A549 treated with Mapracorat at 1 μM for 4 hours (cell line): ENCODE measurements at places on chromosomes 16 and 17. TPM values are rescaled to one million over a fixed set of nuclear protein-coding genes. Genes with fewer than 3 reads are reported as not detected.

Gene HOXB5
- 1.4 to 2.8 TPM (median 2.6 TPM) in 5 replicates for total RNA-seq

Gene FA2H
- 28.5 to 33.6 TPM (median 31.6 TPM) in 5 replicates for total RNA-seq

Gene EFCAB5
- 0.15 to 0.34 TPM (median 0.18 TPM) in 4 of 5 replicates, not detected in the other for total RNA-seq

Gene IRX3
- 4.2 to 6.5 TPM (median 5.4 TPM) in 5 replicates for total RNA-seq

Gene TNFRSF13B
- total RNA-seq, result not detected in 5 replicates

Gene CBX4
- 26.8 to 38.7 TPM (median 35.5 TPM) in 5 replicates for total RNA-seq

Gene CACNG4
- total RNA-seq, result 10.3 to 14.1 TPM (median 13.3 TPM) in 5 replicates

Gene GPR139
- not detected in 5 replicates for total RNA-seq

Gene ASGR2
- total RNA-seq, result 0.19 TPM in 1 of 5 replicates, not detected in the others

Gene CD300LG
- not detected in 5 replicates for total RNA-seq

Gene LRRC75A
- total RNA-seq, result 0.93 to 1.3 TPM (median 1.1 TPM) in 5 replicates

Gene OR4D1
- not detected in 5 replicates for total RNA-seq

Gene CCL7
- total RNA-seq, result 0.34 to 0.38 TPM in 2 of 5 replicates, not detected in the others

Gene MAPK8IP3
- 40.7 to 70.6 TPM (median 60.8 TPM) in 5 replicates for total RNA-seq

Gene KRT23
- total RNA-seq, result 0.08 to 0.15 TPM (median 0.08 TPM) in 3 of 5 replicates, not detected in the others

Gene ZSCAN10
- 0.20 TPM in 1 of 5 replicates, not detected in the others for total RNA-seq

Gene MSLN
- 2.6 to 3.3 TPM (median 2.9 TPM) in 5 replicates for total RNA-seq

Gene CCL14
- not detected in 5 replicates for total RNA-seq

Gene TBX2
- 3.7 to 6.9 TPM (median 6.5 TPM) in 5 replicates for total RNA-seq

Gene LRRC3C
- total RNA-seq, result not detected in 5 replicates

Gene LGALS9C
- not detected in 5 replicates for total RNA-seq

Gene KCNH4
- 0.28 to 0.48 TPM (median 0.41 TPM) in 5 replicates for total RNA-seq

Gene RPH3AL
- total RNA-seq, result 27.6 to 33.0 TPM (median 31.1 TPM) in 5 replicates

Gene PPY
- not detected in 5 replicates for total RNA-seq

Gene HLF
- 0.08 to 0.23 TPM (median 0.18 TPM) in 5 replicates for total RNA-seq

Gene HS3ST4
- not detected in 5 replicates for total RNA-seq

Gene CLEC16A
- 8.0 to 9.1 TPM (median 8.9 TPM) in 5 replicates for total RNA-seq

Gene USB1
- total RNA-seq, result 73.6 to 86.9 TPM (median 80.0 TPM) in 5 replicates

Gene CES5A
- not detected in 5 replicates for total RNA-seq

Gene CBLN1
- 0.06 to 0.16 TPM (median 0.10 TPM) in 3 of 5 replicates, not detected in the others for total RNA-seq

Gene TBC1D3
- total RNA-seq, result 0.07 TPM in 1 of 5 replicates, not detected in the others

Gene CDH3
- 0.16 to 0.41 TPM (median 0.24 TPM) in 5 replicates for total RNA-seq

Gene ALDH3A2
- 144 to 182 TPM (median 175 TPM) in 5 replicates for total RNA-seq

Gene CSF3
- 0.18 to 0.97 TPM (median 0.53 TPM) in 5 replicates for total RNA-seq

Gene CTRL
- 1.3 to 1.9 TPM (median 1.4 TPM) in 5 replicates for total RNA-seq
